ENCODE measurements at places on chromosomes 3 and 15.

GRCh38 chr3:152071924-152072323 lies 196.8 kb upstream of the MBNL1 start:
- no peak for DNase-seq

GRCh38 chr3:98711426-98711825 lies 51.7 kb upstream of the ST3GAL6 start:
- no peak for DNase-seq

- no peak for DNase-seq
Observed at GRCh38 chr3:161890147-161890625, 393.6 kb downstream of the OTOL1 start.

GRCh38 chr3:185317674-185318073 lies 45.3 kb upstream of the MAP3K13 start:
- DNase-seq = no peak

GRCh38 chr3:29568355-29568754 lies 287.5 kb downstream of the RBMS3 start:
- DNase-seq = no peak

DNA sequence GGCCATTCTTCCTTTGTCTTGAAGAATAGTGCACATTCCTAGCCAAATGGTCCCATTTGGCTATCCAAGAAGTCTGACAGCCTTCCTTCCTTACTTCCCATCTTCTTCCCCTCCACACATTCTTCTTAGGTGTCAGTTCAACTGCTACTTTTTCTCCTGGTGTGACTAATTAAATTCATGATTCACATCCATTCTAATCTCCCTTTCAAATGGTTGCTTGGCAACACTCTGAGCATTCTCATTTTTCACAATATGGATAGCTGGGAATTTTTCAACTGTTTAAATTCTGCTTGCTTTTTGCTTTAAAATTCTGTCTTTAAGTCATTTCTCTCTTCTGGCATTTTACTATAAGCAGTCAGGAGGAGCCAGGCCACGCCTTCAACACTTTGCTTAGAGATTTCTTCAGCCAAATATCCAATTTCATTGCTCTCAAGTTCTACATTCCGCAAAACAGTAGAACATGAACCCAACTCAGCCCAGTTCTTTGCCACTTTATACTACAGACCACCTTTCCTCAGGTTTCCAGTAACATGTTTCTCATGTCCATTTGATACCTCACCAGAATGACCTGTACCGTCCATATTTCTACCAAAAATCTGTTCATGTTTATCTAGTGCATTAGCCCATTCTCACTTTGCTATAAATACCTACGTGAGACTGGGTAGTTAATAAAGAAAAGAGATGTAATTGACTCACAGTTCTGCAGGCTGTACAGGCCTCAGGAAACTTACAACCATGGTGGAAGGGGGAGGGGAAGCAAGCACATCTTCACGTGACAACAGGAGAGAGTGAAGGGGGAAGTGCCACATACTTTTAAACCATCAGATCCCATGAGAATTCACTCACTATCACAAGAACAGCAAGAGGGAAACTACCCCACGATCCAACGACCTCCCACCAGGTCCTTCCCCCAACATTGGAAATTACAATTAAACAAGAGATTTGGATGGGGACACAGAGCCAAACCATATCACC lies 31.9 kb upstream of the MCF2L2 start:
- DNase-seq = no peak
